Liver (tissue), 10 donors: ENCODE measurements at places on chromosomes 7 and 10. TPM values are rescaled to one million over a fixed set of nuclear protein-coding genes. Genes with fewer than 3 reads are reported as not detected.

GRCh38 chr10:86254081-86254480 lies 112.5 kb downstream of the GRID1 start:
- H3K36me3 ChIP-seq: no peaks in the 10 kb centered on the region
- DNase-seq: no peak
- H3K4me1 ChIP-seq: no peaks in the 10 kb centered on the region
- H3K27me3 ChIP-seq: no peaks in the 10 kb centered on the region
- no peak overlapping the region for H3K4me3 ChIP-seq

DNA sequence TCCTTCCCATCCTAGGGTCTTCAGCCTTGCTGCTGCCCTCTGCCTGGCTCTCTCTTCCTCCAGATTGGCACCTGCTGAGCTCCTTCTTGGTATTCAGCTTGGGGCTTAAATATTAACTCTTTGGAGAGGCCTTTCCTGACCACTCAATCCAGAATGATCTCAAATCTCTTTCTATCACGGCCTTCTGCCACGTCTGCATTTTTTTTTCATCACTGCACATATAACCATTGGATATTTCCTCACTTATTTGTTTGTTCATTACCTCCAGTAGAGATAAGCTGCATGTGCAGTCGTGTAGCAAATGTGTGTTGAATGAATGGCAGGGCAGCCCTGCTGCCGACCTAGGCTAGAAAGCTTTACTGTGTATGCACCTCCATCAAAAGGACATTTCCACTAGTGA lies 51.6 kb upstream of the MPP7 start:
- no peaks in the 10 kb centered on the region for H3K4me1 ChIP-seq
- no peaks in the 10 kb centered on the region for H3K36me3 ChIP-seq
- no peak for DNase-seq
- H3K27ac ChIP-seq: no peak overlapping the region

DNA sequence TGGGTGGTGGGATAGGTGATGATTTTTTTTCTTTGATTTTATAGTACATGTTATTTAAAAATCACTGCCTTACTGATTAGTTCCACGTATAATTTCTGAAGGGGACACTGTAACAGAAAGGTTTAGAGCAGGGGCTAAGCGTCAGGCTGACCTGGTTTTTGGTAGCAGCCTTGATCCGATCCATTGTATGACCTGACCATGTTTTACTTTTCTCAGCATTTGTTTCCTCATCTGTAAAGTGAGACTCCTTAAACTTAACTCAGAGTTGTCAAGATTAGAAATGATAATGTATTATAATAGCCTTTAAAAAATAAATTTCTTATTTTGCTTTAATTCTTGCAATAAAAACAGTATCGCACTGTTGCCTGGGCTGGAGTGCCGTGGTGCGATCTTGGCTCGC lies 23.6 kb downstream of the INPP5F start:
- H3K27me3 ChIP-seq: no peaks in the 10 kb centered on the region
- H3K36me3 ChIP-seq: no peaks in the 10 kb centered on the region
- H3K4me1 ChIP-seq: no peaks in the 10 kb centered on the region

- no peaks in the 10 kb centered on the region for H3K36me3 ChIP-seq
- H3K4me1 ChIP-seq: no peaks in the 10 kb centered on the region
- no peak for DNase-seq
- no peak overlapping the region for H3K27ac ChIP-seq
- no peaks in the 10 kb centered on the region for H3K27me3 ChIP-seq
Measured at GRCh38 chr7:48298779-48299178, 127.5 kb downstream of the ABCA13 start.

DNA sequence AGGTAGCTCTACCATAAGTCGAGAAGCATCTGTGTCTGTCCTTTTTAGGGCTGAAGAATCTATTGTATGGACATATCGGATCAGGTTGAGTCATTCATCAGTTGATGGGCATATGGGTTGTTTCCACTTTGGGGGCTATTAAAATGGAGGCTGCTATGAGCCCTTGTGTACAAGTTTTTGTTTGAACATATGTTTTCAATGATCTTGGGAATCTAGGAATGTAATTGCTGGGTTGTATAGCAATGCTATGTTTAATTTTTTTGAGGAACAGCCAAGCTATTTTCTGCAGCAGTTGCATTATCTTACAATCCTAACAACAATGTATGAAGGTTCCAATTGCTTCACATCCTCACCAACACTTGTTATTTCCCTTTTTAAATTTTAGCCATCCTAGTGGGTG lies 46.4 kb upstream of the HABP2 start:
- no peak overlapping the region for H3K4me3 ChIP-seq
- no peaks in the 10 kb centered on the region for H3K27me3 ChIP-seq
- no peaks in the 10 kb centered on the region for H3K4me1 ChIP-seq
- no peaks in the 10 kb centered on the region for H3K36me3 ChIP-seq
- DNase-seq: no peak

GRCh38 chr7:141231018-141231792 lies 157.3 kb downstream of the TMEM178B start:
- H3K4me3 ChIP-seq: no peak overlapping the region
- H3K27ac ChIP-seq: no peak overlapping the region
- H3K27me3 ChIP-seq: no peaks in the 10 kb centered on the region
- H3K36me3 ChIP-seq: no peaks in the 10 kb centered on the region
- DNase-seq: no peak
- no peaks in the 10 kb centered on the region for H3K4me1 ChIP-seq

SEMA3C gene
- polyA plus RNA-seq: 0.20 TPM
